NCI-H1694 treated with DMSO at 0.1 percent for 48 hours (cell line): ENCODE measurements at places on chromosomes 6 and 20.

DNA sequence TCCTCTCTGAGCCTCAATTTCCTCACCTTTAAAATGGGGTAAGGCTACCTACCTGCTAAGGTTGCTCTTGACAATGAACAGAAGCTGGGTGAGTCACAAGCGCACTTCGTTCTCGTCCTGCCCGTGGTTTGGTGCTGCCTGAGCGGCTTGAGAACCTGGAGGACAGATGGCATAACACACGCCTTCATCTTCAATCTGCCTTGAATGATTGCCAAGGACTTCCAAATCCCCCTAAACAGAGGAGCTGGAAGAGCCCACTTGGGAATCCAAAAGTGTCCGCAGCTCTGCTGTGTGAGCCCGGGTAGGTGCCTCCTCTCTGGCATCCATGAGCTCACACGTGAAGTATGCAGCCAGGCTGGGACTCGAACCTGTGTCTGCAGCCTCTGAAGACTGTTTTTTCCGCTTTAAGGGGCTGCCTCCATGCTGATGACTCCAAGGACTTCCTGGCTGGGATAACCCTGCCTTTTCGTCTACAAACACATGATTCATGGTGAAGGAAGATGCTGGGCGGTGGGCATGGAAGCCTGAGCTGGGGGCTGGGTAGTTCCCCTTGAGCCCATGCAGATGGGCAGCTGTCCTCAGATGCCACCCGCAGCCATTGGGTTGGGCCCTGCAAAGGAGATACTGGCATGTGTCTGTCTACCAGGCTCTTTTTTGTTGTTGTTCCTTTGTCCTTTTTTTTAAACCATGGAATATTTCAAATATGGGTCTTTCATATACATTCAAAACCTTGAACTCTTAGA lies 25.3 kb upstream of the CSNK2A1 start:
- peak; percentile 35 for DNase-seq

- no peak for DNase-seq
These were observed 45.1 kb downstream of the MAFB start for GRCh38 chr20:40643891-40644290.

DNA sequence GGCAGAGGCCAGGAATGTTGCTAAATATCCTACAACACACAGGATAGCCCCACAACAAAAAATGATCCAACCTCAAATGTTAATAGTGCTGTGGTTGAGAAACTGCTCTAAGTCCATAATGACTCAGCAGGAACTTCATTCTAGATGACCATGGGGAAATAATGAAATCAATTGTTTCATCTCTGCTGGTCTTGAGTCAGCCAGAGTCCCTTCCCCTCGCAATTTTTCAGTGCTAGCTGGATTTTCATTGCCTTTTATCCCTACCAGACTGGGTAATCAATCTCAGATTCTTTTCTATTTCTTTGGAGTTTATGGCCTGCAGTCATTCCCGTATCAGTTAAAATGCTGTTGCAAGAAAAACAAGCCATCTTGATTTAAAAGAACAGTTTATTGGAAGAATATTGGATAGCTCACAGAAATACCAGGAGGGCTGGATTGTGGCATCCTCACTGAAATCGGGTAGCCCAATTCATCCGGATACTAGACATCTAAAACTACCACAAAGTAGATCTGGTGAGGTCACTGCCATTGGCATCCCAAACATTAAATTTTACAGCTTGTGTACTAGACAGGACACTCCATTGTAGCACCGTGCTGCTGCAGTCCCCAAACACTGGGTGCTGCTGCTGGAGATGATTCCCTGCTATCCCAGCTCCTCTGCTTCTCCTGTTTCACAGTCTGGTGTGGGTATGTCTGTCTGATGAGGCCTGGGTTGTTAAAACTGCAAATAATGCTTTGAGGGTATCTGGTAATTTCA lies 30.3 kb upstream of the POPDC3 start:
- no peak for DNase-seq

- DNase-seq = no peak
These were observed 47.8 kb downstream of the MYH7B start for GRCh38 chr20:35003211-35004031.

DNA sequence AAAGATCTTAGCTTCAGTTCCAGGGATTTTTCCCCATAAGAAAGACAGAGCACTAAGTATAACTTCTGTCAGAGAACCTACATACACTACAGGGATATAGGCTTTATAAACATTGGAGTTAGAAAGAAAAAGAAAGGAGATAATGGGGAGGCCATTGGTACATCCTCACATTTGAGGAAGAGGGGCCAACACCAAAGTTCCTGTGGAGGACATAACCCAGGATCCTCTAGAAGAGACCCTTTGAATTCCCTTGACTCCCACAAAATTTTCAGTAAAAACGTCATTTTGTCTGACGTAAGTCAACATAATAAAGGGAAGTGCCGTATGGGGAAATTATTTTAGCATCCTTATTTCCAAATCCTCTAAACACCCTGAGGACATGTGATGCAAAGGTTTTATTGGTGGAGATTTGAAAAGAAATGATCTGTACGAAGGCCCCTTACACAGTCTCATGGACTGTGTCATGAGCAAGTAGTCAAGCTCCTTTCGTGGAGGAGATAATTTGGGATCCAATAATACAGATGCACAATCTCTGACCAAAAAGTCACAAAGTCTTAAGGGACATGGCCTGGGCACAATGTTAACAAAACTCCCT lies 33.2 kb downstream of the HLA-DRA start:
- DNase-seq = no peak

GRCh38 chr20:32484958-32485769 lies 100.0 kb downstream of the NOL4L start:
- peak; percentile 74 for DNase-seq

DNA sequence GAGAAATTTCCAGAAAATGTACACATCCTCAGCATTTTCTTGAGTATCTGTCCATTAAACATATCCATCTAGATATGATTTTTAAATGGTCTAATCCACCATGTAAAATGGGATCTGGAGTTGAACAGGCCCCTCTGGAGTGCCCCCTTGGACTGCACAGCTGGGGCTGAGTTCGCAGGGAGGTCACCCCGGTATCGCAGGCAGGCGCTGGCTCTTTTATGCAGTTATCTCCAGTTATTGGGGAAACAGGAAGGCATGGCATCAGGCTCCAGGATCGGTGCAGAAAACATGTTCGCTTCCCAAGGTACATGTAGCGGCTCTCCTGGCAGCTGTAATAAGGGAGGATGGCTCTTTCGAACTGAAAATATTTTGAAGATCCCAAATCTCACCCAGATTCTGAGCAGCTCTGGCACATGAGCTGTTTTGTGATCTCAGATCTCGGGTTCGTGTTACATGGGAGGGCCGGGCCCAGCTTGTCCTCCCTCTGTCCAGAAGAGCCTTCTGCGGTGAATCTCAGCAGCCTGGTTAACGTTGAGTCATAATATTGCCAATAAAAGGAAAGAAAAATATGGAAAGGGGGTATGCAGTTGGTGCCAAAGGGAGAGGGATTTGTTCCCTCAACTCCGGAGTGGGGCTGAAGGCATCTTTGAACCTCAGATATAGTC lies 167.7 kb downstream of the EYA2 start:
- no peak for DNase-seq

DNA sequence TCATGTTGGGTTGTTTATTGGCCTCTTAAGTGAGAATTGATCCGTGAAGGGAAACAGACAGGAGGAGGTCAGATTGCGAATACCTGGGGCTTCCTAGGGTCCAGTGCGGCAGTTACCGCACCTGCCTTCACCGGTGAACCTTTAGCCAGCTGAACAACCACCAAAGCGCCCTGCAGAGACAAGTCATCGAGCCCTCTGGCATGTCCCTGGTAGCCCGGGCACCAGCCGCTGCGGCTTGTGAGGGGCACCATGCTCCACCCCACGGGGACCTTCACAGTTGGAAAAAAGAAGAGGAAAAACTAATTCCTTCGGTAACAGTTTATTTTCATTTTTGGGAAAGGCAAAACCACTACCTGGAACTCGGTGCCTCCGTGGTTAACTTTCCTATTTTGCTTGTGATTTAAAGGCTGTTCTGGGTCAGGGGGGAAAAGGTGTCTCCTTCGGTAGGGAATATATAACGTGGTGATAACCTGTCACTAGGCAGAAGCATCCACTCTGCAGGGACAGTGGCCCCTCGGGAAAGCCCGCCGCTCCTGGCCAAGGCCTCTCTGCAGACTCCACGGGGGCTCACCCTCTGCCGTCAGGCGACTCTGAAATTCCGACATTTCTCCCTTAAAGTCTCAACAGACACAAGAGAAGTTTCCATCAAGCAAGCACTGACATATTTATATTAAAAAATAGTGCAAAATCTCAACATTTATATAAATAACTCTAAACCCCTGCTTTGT lies 30.7 kb upstream of the ZBP1 start:
- no peak for DNase-seq

DNA sequence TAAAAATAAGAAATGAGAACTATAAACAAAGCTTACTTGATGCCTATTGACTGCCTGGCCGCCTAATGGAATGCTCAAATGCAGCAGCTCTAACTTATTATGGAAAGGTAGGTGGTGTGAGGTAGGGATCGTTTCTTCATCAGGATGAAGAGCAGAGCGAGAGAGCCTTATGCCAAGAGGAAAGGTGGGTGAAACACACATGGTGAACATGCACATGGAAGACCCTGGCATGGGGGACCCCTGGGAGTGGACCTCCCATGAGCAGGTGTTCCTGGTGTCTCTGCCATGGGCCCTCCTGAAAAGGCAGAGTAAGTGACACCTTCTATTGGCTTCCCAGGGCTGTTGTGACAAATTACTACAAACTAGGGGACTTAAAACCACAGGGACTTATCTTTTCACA lies 130.1 kb downstream of the CDH4 start:
- DNase-seq = no peak

DNA sequence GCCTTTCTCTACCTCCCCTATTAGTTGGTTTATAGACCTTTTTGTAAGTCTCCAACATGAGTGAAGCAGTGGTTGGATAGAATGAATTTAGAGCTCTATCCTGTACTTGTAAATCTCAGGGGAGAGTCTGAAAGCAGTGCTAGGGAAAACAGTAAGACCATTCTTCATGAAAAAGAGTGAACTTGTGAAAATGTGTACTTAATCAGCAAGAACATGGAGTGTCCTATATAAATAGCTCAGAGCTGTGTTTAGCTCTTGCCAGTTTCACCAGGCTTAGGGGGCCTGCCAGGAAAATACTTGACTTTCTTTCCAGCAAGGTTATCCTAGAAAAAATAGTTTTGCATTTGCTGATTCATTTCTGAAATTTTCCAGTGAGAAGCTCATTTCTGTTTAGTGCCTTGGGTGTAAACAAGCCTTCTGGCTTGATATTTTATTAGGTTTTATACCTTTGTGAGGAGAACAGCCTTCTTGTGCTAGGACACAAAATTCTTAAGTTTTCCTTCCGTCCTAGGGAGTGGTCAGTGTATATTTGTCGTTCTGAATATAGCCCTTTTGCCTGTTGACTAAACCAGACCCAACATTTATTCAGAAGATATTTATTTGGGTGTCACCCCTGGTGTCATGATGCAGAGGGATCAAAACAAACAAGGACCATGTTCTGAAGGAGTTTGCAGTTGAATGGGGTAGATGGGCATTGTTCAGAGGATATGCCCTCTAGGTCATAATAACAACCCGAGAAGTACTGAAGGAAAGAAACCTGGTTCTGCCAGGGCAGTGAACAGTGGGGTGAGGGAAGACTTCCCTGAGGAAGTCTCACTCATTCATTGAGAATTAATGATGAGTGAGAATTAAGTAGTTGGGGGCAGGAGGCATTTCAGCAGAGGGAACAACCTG lies 7.6 kb downstream of the ARFGEF2 start:
- DNase-seq = no peak

GRCh38 chr6:53360093-53360912 lies 11.6 kb upstream of the ELOVL5 start:
- no peak for DNase-seq

DNA sequence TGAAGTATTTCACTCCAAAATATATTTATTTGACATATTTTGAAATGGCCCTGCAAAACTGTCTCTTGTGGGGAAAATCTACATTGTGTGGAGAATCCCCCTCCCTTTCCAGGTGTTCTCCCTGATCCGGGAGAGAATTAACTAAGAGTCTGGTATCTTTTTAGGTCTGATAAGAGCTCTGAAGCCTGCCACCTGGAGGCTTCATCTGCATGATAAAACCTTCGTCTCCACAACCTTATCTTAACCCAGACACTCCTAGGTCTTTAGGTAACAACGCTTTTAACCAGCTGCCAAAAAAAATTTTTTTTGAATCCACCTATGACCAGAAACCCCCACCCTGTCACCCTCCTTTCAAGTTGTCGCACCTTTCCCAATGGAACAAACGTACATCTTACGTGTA lies 43.0 kb downstream of the FAM184A start:
- DNase-seq = no peak

DNA sequence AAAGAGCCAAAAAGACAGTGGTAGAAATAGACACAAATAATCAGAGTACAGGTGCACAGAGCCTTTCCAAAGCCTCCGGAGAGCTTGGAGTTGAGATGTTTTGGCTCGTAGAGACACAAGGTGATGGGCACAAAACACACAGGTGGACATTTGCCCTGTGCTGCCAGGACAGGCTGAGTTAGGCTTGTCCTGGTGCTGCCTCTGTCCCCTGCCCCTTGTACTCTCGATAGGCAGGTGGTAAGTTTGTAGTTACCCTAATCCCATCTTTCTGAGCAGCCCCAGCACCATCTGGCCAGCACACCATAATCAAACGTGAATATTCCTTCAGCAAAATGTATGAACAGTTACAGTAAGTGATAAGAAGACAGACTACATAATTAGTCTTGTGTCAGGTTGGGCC lies 95.5 kb downstream of the FOXC1 start:
- no peak for DNase-seq
